Stimulated activated CD4-positive, alpha-beta T cell treated with anti-CD3 and anti-CD28 coated beads, Interleukin-1b, Interleukin-23, amount 100 ng/mL, for 4 hours (primary cell): ENCODE measurements at places on chromosomes 3 and 15.

- no peak for DNase-seq
Measured at GRCh38 chr15:69163141-69163669, 2.8 kb downstream of the GLCE start.

GRCh38 chr3:73271-73670 lies 123.3 kb upstream of the CHL1 start:
- no peak for DNase-seq

GRCh38 chr3:65785065-65785645 lies 253.6 kb downstream of the MAGI1 start:
- no peak for DNase-seq

DNA sequence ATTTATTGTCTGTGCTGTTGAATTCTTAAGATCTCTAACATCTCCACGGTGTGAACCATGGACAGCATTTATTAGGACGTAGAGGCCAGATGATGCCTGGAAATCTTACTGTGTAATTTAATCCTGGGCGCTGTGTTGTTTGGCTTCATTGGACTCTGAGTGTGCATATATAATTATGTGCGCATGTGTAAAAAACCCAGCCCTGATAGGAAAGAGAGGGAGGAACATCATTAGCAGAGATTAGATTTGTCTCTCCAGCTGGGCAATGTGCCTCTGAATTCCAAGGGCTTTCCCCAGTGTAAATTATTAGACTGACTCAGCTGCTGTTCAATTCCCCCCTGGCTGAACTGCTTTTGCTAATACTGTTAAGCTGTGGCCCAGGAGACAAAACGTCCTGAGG lies 39.6 kb downstream of the MAP3K13 start:
- no peak for DNase-seq

DNA sequence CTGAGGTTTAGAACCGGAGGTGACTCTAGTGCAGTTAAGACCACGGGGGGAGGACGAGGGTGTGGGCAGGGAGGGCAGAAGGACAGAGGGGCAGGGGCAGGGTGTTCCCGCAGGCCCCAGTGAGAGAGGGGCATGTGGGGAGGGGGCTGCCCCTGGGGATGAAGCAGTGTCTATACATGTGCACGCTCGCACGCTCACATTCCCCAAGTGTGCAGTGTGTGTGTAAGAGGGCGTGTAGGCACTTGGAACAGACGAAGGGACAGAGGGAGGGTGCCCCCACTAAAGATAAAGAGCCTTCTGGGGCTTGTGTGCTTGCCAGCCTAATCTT lies 69.5 kb upstream of the MEF2A start:
- no peak for DNase-seq

DNA sequence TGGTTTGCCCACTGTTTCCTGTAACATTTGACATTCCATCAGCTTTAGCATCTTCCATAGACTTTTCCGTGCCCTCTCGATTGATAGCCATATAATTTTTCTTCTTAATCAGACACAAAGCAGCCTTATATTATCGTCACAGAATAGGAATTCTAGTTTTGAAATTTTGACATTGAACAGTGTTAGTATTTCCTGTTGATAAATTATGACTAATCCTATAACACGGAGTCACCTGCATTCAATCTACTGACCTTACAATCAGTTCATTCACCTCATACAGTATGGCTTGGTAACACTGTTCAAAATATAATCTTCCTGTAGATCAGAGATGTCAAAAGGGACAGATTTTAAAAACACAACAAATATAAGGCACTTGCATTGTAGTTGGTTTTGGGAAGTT lies 423.7 kb downstream of the C3orf38 start:
- no peak for DNase-seq

- DNase-seq = no peak
Measured at GRCh38 chr15:78063970-78064385, 13.5 kb downstream of the TBC1D2B start.

DNA sequence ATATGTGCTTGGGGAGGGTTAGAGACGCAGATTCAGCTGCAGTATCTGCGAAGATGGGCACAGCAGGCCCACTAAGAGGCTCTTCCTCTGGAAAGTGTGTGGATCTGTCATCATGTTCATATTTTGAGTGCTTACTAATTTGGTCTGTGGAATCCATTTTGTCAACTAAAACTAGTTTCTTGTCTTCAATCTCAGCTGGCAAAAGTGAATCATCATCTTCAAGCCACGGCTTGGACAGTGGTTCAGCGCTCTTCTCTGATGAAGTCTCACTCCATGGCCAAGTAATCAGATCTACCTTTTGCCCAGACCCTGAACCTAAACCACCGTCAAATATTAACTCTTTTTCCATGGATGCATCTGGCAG lies 76.2 kb downstream of the IMPG2 start:
- no peak for DNase-seq

- no peak for DNase-seq
Measured at GRCh38 chr3:170802164-170803151, 67.5 kb downstream of the RPL22L1 start.

- DNase-seq = no peak
Measured at GRCh38 chr15:101499863-101500713, 10.6 kb upstream of the PCSK6 start.

GRCh38 chr15:68149059-68149458 lies 56.1 kb downstream of the CALML4 start:
- no peak for DNase-seq

GRCh38 chr3:81336470-81336869 lies 425.0 kb downstream of the GBE1 start:
- no peak for DNase-seq

DNA sequence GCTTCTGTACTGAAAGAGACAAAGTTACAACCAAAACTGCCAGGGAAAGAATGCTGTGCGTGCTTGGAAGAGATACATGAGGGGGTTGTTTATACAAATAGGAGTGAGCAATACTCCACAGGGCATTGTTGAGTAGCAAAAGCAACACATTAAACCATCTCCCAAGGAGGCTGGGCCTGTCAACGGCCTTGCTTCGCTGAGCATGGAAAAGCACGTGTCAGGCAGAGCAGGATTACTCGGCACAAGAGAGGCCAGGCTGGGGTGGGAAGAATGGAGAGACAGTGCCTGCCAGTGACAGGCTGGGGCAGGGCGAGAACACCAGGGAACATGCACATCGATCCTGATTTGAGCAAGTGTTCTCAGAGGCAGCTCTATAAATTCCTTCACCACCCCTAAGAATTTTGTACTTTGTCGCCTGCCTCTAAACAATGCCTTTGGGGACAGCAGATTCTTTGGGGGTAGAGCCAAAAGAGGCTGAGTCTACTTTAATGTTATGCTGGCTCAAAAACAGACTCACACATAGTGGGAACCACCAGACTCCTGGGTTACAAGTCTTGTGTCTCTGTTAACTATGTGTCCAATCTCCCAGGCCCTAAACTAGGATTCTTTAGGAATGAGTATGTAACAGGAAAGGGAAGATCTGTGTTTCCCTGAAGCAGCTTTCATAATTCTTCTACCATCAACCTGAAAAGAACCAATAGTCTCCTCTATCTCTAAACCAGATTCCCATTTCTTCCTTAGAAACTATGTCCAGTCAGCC lies 67.2 kb downstream of the LIPC start:
- no peak for DNase-seq
